ENCODE measurements at places on chromosomes 5 and 9. TPM values are rescaled to one million over a fixed set of nuclear protein-coding genes. Genes with fewer than 3 reads are reported as not detected.

MLANA gene
- not detected for polyA plus RNA-seq

NHP2 gene
- 46.5 TPM for polyA plus RNA-seq

LIFR gene
- 13.2 TPM for polyA plus RNA-seq

ARRDC3 gene
- polyA plus RNA-seq = 10.2 TPM

CNTNAP3B gene
- 3.5 TPM for polyA plus RNA-seq

ADAMTS16 gene
- not detected for polyA plus RNA-seq

Measured in small intestine (tissue), 16 donors.